ENCODE measurements at places on chromosomes 2 and 18. TPM values are rescaled to one million over a fixed set of nuclear protein-coding genes. Genes with fewer than 3 reads are reported as not detected.

TMEFF2 gene
- 1.4 TPM for total RNA-seq

CFAP53 gene
- total RNA-seq, result under 0.01 TPM

NABP1 gene
- 141 TPM for total RNA-seq

MAPK4 gene
- total RNA-seq, result not detected

CD302 gene
- total RNA-seq, result 6.1 TPM

DNER gene
- under 0.01 TPM for total RNA-seq

KIAA2012 gene
- total RNA-seq, result under 0.01 TPM

VIT gene
- total RNA-seq, result under 0.01 TPM

PIEZO2 gene
- total RNA-seq, result 3.3 TPM

UGT1A5 gene
- not detected for total RNA-seq

TWSG1 gene
- total RNA-seq, result 151 TPM

FBXO48 gene
- 0.18 TPM for total RNA-seq

ACAA2 gene
- 61.5 TPM for total RNA-seq

METAP1D gene
- 3.4 TPM for total RNA-seq

CKAP2L gene
- 13.3 TPM for total RNA-seq

CYRIA gene
- total RNA-seq, result 1.7 TPM

SERPINB12 gene
- not detected for total RNA-seq

MOCOS gene
- 1.9 TPM for total RNA-seq

LRRC30 gene
- not detected for total RNA-seq

ALPI gene
- total RNA-seq, result not detected

DNAJC10 gene
- total RNA-seq, result 120 TPM
